KG1 (cell line): ENCODE measurements at places on chromosomes 1 and 21.

GRCh38 chr1:155124503-155125463 is 2.9 kb upstream of the EFNA1 start:
- no peak for DNase-seq

DNA sequence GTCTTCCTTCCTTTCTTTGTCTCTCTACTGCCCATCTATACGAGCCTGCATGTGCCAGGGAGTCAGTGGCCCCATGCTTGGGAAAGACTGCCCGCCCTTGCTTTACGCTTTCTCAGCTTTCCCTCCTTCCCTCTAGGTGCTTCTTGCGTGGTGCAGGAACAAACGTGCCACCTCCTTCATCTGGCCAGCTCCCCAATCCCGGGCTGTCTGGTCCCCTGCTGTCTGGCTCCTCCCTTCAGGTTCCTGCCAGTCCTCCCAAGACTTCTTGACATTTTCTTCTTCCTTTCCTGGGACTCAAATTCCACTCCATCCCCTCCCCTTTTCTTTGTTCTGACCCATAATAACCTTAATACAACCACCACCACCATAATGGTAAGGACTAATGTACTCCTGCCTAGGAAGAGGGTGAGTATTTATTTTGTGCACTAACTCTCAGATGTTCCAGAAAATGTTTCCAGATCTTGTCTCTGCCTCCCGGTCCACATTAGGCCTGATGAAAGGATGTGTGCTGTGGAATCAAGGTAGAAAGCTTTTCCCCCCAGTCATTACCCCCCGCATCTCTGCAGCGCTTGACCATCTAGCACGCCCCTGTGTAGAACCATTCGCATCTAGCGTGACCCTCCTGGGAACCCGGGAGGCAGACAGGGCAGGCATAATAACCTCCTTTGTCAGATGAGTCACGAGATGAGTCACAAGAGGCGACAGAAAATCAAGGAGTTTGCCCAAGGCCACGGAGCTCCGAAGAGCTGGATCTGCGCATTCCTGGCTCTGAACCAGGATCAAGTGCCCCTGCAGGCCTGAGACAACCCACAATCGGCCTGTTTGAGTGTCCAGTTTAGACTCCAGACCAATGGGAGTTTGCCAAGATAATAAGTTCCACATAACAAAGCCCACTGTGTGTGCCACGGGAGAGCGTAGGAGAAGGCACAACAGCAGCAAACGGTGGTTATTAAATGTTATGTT is 60.1 kb upstream of the NEK2 start:
- no peak for DNase-seq

DNA sequence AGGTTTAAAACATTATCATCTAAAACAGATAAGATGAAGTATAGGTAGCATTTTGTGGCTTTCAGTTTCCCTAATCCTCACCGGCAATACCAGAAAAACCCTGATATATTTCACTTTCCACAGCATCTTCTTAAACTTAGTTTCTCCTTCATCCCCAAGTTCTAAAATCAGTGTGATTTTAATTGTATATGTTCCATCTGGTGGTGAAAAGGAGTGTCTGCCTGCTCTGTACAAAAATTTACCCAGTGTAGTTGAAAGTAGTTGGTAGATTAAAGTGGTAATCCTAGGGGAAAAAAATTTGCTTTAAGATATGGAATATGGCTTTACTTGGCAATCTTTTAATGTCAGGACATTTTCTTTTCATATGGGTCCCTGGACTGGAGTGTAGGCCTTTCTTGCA is 74.3 kb downstream of the CEP350 start:
- DNase-seq, result no peak

DNA sequence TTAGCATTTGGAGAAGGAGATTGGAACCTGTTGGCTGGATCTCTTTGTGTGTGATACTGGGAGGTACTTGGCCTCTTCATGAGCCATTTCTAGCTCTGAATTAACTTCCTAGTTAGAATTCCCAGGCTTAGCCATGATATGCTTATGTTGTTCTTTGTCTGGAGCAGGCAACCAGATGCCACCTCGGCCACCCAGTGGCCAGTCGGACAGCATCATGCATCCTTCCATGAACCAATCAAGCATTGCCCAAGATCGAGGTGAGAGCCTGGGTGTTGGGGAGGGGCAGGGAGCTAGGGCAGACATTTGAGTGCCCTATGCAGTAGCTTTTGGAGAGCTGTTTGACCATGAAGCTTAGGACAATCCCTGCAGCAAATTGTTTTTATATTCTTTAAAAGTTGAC is 26.5 kb upstream of the PIGV start:
- DNase-seq, result no peak

DNA sequence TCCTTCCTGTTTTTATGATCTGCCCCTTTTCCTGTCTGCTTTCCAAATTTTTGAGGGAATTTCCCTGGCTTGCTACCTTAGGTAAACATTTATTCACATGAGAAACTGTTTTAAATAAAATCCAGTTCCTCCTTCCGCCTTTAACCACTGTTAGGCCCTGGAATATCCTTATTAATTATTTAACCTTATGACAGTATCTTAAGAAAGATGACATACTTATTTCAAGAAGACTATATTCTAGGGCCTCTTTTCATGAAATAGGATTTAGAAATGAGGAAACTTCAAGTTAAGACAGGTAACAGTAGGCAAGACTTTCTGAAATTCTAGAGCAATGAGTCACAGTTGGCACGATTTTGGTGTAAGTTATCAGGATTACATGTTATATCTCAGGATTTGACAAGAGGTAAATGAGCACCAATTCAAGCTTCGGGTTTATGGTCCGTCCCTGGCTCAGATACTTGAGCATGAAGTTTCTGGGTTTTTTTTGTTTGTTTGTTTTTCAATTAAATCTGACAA is 2.0 kb upstream of the TNFSF18 start:
- no peak for DNase-seq

DNA sequence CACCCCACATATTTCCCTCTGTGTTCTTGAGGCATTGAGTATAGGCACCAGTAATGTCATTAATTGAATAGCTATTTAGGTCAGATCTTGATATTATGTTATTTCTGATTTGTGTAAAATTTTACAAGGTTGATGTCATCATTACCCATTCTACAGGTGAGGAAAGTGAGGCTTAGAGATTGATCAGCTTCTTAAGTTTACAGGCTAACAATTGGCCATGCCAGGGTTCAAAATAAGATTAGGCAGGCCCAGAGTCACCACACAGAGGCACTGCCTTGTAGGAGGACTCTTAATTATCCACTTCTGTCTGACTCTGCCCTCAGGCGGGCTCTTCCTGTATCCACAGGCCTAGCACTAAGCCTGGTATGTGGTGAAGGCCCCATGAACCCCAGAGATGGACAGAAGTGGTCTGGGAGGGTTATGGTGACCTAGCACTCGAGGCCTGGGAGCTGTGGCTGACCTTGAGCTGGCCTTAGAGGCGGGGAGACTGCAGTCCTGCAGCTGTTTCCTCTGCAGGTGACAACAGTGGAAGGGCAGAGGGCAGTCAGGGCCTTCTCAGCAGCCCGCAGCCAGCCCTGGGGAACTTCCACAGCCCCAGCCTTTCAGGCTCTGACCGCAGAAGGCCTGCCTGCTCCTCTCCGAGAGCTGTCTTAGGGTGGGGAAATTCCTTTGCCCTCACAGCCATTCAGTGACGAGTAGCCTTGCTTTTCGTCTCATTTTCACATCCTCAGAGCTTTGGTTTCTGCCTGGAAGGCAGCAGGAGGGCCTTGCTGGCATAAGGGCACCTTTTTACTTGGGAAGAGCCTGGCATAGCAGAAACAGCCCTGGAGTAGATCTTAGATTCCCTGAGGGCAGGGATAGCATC is 12.2 kb downstream of the ZDHHC18 start:
- no peak for DNase-seq

DNA sequence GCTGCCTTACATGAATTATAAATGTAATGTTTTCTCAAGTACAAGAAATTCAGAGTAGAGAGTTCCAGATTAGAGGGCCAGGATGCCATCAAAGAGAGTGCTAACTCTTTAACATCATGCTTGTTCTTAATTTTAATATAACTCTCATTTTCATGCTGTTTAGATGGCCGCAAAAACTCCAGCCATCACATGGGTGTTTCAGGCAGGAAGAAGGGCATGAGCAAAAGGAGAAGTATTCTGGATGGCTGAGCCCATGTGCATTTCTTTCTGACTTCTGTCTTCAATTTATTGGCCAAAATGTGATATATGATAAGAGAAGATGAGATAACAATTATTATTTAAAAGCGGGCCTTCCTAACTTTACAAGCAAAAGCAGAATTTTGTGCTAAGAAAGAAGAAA is 1328.6 kb downstream of the MRPL39 start:
- no peak for DNase-seq

GRCh38 chr1:157170677-157171515 is 32.7 kb upstream of the ETV3 start:
- DNase-seq, result peak; percentile 16

- no peak for DNase-seq
Measured at GRCh38 chr1:85700422-85700821, 7.8 kb downstream of the ZNHIT6 start.

GRCh38 chr1:214566158-214567104 is 15.0 kb upstream of the PTPN14 start:
- DNase-seq, result no peak

DNA sequence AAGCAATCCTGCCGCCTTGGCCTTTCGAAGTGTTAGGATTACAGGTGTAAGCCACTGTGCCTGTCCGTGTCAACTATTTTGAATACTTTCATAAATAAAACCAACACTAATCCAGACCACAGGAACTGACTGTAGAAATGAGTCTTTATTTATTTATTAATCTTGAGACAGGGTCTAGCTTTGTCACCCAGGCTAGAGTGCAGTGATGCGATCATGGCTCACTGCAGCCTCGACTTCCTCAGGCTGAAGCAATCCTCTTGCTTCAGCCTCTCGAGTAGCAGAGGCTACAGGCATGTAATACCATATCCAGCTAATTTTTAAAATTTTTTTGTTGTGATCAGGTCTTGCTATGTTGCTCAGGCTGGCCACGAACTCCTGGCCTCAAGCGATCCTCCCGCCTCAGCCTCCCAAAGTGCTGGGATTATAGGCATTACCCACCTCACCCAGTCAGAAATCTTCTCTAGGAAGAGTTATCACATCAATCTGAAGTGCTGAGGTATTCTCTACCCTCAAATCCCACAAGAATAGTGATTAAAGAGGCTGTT is 21.7 kb upstream of the CPLANE2 start:
- DNase-seq, result no peak

- DNase-seq, result no peak
Measured at GRCh38 chr1:200233393-200233792, 176.4 kb downstream of the ZNF281 start.

DNA sequence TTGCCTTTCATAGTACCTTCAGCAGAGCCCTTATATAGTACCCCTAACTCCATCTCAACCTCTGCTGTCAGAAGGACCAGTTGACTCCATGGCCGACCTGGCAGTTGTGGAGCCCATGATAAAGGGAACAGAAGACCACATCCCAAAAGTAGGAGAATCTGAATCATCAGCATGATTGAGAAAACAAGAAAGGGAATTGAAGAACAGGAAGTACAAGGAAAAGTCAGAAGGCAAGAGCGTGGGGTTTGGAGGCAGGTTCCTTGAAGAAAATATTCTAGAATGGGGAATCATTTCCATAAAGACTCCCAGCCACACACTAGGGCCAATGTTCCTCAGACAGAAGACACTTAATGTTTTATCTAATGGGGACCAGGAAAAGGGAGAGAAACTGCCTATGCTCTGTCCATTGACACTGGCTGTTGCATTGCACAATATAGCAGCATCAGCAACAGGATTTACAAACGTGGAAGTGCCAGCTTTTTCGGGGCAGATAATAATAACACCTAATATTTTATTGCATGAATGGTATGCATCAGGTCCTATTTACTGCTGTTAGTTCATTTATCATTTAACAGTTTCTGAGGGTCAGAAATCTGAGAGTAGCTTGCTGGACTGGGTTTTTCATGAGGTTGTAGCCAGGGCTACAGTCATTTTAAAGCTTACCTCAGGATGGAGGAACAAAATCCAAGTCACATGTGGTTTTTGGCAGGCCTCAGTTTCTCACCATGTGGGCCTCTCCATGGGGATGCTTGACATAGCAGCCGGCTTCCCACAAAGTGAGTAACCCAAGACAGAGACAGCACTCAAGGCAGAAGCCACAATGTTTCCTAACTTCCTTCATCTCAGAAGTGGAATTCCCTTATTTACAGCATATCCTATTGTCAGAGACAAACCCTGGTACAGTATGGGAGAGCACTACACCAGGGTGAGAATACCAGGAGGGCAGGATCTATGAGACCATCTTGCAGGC is 483.4 kb downstream of the PLPP3 start:
- DNase-seq, result no peak

DNA sequence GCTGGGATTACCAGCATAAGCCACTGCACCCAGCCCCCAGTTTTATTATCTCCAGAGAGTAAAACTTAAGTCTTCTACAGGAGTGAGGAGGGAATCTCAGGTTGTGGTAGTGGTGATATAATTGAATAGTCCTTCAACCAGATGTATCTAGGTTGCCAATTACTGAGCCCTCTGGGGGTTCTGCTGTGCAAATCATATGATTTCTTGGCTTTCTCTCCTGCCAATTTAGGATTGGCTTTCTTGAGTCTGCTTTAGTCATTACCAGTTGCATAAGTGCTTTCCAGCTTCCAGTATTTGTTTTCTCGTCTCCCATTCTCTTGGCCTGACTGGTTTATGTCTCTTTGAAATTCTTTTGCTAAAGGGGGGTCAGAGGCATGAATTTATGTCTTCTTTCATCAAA is 11.1 kb downstream of the CPT2 start:
- DNase-seq, result no peak

DNA sequence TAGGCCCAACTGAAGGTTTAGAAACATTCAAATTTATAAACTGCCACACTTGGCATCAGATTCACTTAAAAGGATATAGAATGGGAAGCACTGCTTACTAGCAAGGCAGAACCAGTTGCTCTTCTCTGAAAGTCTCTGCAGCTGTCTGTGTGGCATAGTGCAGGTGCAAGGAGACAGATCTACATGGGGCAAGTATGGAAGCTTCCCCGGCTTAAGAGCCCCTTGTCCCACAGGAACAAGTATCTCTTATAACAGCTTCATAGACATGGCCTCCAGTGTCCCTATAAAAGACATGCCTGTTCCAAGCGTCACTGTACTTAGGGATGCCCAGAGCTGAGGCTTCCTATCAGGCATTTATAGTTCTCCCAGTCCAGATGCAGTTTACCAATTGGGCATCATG is 26.5 kb downstream of the ZBTB8B start:
- DNase-seq, result no peak

GRCh38 chr1:32398401-32398800 is 4.2 kb upstream of the BSDC1 start:
- DNase-seq, result no peak

DNA sequence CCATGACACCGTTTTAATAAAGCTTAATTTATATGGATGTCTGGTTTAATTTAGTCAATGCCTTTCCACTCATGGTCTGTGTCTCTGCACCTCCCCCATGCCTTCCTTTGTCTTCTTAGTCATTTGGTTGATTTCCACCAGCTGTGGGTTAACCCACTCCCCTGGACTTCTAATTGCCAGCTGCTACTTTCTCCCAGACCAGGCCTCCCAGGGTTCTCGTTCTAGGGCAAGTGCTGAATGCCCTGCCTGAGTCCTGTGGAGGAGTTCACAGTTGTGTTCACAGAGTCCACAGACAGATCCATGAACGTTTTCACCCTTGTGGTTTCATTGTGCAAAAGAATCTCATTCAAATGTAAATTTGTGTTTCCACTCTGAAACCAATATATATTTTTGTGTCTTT is 243.4 kb downstream of the NUF2 start:
- no peak for DNase-seq
